ENCODE measurements at places on chromosomes 7 and 10.

- DNase-seq, result no peak
These were observed 36.8 kb downstream of the LMOD2 start for GRCh38 chr7:123692471-123692877.

DNA sequence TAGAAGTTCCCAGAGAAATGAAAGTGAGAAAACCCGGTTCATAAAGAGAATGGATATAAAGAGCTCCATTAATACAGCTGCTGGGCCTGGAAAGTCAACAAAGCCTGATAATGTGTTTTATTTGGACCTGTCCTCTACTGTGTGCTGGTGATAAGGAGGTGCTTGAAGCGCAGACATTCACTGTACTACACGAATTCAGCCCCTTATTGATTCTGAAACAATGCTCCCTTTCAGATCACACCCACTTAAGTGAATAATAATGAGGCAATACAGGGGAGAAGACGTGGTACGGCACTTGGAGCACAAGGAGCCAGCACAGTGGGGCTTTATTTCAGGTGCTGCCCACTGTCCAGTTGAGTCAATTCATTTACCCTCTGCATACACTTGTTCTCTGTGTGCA lies 260.8 kb downstream of the FGFR2 start:
- no peak for DNase-seq

DNA sequence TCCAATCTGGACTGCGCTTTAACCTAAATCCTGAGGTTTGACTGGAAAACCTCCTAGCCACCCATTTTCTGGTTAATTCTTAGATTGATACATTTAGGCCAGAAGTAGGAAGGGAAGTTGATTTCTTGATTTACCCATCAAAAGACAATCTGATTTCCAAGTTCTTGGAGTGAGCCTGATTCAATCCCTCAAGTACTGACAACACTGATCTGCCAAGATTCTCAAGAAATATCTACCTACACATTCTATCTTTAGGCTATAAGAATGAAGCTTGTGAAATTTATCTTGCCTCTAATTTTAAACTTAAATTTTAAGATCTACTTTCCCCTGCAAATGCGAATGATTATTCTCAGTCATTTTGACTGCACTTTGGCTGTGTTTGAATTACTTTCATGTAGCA lies 5.9 kb downstream of the TAS2R16 start:
- DNase-seq, result no peak

GRCh38 chr7:28128608-28129007 lies 52.0 kb downstream of the JAZF1 start:
- no peak for DNase-seq

GRCh38 chr10:124652701-124653100 lies 91.5 kb downstream of the FAM53B start:
- DNase-seq, result no peak

DNA sequence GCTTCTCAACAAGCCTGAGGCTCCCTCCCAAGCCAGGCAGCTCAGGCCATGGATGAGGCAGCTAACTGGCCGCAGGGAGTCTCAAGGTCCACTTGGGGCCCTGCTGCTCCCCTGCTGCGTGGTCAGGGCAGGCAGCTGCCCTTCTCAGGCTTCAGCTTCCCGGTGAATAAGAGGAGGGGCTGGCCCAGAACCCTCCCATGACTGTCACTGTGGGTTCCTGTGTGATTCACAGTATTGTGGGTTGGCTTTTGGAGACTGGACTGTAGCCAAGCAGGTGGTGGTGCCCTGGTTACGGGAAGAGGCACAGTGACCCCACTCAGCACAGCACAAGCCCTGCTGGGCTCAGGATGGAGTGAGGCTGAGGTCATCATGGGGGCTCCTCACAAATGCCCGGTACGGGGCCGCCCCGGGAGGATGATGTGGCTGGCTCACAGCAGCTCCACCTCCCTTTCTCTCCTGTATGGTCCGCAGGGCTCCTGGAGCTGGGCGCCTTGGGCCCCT lies 189.8 kb downstream of the HECW1 start:
- no peak for DNase-seq

DNA sequence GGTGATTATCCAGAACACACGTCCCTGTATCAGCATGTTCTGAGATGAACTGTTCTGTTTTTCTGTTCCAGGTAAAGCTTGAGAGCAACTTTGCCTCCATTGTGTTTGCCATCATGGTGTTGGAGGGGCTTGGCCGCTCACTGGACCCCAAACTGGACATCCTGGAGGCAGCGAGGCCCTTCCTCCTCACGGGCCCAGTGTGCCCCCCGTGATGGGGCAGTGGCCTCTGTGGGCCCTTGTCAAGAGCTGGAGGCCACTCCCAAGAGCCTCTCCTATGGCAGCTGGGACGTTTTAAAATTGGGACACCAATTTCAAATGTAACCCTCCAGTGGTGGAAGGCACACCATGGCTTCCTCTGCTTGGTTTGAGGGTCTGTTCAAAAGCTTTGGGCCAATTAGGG lies 1.9 kb upstream of the NDUFB2 start:
- DNase-seq, result no peak

DNA sequence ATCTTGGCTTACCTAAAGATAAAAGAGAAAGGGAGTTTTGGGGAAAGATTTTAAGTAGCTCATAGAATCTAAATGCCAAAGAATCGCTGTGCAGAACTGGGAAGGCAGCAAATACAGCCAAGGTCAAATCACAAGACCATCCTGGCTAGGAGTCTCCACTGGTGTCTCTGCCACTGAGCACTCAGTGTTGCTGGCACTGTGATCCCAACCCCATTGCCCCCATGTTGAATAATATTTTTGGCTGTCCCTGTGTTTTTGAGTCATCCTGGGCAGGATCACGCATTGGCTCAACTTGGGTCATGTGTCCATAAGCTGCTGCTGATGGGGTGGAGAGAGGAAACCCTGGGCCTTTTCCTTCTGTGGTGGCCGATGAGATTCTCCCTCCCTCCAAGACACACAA lies 21.2 kb downstream of the TLX1 start:
- DNase-seq, result no peak

DNA sequence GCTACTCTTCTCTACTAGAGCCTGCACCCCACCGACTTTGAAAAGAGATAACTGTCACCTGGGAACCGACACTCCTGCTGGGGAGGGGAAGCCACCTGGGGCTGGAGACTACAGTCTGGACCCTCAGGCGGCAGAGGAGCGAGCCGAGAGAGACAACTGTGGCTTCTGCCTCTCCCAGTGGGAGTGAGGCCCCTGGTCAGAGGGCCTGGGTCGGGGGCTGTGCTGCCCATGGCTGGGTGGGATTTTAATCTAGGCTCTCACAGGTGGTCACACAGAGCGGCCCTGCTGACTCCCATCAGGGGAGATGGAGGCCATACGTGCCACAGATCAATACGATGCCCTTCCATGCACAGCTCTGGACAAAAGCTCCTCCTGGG lies 372.1 kb downstream of the DNAJB6 start:
- DNase-seq, result no peak

DNA sequence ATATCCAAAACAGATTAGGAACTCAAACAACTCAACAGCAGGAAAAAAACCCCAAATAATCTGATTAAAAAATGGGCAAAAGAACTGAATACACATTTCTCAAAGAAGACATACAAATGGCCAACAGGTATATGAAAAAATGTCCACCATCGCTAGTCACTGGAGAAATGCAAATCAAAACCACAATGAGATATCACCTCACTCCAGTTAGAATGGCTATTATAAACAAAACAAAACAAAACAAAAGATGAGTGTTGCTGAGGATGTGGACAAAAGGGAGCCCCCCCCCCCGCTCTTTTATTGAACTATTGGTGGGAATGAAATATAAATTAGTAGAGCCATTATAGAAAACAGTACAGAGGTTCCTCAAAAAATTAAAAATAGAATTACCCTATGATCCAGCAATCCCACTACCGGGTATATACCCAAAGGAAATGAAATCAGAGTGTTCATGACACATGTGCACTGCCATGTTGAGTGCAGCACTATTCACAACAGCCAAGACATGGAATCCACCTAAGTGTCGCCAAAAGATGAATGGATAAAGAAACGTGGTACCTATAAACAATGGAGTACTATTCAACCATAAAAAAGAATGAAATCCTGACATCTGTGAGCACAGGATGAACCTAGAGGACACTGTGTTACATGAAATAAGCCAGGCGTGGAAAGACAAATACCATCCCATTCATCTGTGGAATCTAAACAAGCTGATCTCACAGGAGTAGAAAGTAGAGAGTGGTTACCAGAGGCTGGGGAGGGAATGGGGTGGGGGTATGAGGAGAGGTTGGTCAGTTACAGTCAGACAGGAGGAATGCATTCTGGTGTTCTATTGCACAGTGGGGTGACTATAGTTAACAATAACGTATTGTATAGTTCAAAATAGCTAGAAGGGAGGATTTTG lies 78.1 kb upstream of the RHEB start:
- DNase-seq, result no peak

DNA sequence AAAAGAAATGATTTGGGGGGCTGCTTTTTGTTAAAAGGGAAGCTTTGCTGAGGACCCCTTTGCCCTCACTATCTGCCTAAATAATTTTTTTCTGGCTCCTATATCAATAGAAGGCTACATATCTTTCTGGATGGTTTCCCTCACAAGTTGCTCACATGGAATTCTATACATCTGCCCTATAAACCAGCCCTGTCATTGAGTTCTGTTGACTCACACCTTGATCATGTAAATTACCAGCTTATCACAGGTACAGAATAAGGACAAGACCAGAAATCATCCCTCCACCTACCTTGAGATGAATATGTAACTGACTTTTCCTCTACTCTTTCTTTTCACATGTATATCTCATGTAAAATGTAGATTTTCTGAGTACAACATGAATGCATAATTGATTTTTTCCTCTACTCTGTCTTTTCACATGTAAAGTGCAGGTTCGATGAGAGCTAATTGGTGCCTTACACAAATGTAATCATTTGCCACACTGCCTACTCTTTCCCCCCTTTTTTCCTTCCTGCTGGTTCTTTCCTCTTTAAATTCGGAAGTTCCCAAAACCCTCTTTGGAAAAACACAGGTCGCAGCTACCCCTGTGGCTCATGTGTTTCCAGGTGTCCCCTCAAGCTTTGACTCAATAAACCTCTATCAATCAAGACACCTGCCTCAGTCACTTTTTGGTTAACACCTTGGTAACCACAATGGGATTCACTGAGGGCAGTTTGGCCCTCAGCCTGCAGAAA lies 12.5 kb downstream of the CYP3A43 start:
- no peak for DNase-seq

DNA sequence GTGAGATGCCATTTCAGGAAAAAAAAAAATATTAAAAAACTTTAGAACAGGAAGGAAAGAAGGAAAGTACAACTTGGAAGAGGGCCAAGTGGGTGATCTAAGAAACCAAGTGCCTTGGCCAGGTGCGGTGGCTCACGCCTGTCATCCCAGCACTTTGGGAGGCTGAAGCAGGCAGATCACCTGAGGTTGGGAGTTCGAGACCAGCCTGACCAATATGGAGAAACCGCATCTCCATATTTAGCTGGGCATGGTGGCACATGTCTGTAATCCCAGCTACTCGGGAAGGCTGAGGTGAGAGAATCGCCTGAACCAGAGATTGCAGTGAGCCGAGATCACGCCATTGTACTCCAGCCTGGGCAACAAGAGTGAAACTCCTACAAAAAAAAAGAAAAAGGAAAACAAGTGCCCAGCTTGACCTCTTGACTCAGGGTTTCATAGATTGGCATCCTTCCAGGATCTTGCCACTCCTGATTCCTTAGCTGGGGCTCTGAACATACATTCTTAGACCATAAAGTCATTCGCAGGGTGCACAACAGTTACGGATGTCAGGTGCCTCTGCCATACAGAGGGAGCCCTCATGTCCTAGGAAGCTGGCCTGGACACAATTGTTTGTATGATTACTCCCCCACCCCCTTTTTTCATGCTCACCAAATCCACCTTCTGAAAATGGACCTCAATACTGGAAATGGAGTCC lies 2.1 kb upstream of the GUSB start:
- DNase-seq, result no peak

- DNase-seq, result no peak
These were observed 6.3 kb downstream of the VPS26A start for GRCh38 chr10:69130251-69130650.

DNA sequence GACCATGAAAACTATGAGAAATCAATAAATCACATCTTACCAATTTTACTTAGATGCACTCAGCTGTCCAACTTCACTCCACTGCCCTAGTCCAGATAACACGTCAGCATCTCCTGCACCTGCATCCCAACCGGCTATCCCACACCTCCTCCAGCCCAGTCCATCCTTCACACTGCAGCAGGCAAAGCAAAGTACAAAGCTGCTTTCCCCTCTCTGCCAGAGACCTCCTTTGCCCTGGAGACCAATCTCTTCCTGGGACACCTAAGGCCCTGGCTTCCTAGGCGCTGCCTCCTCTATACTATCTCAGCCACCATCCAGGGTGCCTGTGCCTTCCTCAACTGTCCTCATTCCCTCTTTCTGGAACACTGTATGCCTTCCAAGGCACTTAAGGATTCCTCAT lies 90.3 kb upstream of the DDC start:
- DNase-seq, result no peak

DNA sequence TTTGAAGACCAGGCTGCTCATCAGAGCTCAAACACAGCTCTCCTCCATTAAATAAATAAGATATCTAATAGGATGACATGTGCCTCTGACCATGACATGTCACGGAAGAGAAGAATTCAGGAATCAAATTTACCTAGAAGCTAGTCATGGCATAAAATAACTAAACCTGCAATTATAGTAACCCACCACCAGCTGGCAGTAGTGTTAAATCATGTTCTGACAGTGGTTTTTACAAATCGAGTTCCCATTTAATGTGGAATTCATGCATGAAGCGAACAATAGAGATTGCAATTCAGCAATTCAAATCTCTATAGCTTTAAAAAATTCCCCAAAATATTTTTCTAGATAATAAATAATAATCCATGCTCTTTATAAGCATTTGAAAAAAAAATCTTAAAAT lies 74.6 kb upstream of the IKZF1 start:
- no peak for DNase-seq

GRCh38 chr10:73964743-73965142 lies 33.2 kb upstream of the VCL start:
- no peak for DNase-seq

DNA sequence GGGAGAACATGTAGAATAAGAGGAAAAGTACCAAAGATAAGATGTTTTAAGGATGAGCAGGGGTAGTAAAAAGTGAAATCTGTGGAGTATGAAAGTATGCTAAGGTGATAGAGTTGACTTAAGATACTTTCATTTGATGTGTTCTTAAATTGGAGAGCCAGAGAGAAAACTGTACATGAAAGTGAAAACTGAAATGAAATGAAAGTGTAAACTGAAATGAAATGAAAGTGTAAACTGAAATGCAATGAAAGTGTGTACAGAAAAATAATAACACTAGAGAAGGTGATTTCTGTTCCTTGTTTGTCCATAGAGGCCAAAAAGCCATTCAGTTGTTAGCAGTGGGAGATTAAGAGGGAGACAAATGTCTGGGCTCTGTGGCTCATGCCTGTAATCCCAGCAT lies 17.5 kb downstream of the AHR start:
- DNase-seq, result no peak

GRCh38 chr7:119197877-119198527 lies 973.5 kb downstream of the ANKRD7 start:
- DNase-seq, result peak; percentile 36

- DNase-seq, result peak; percentile 43
These were observed 401.2 kb downstream of the GFRA1 start for GRCh38 chr10:115871855-115872254.

GRCh38 chr7:155219947-155220769 lies 77.5 kb upstream of the INSIG1 start:
- peak; percentile 68 for DNase-seq

Data from SK-N-SH (cell line).